Vagina (tissue), 2 donors: ENCODE measurements at places on chromosomes 5 and 9. TPM values are rescaled to one million over a fixed set of nuclear protein-coding genes. Genes with fewer than 3 reads are reported as not detected.

Gene RNF183
- not detected for total RNA-seq

Gene LVRN
- total RNA-seq = 1.7 TPM

- H3K27me3 ChIP-seq = no peaks in the 10 kb centered on the region
- peak overlapping the region; percentile 22 for H3K27ac ChIP-seq
- H3K4me1 ChIP-seq = peaks cover 40% of the 10 kb centered on the region
- no peak for DNase-seq
- H3K36me3 ChIP-seq = no peaks in the 10 kb centered on the region
- H3K4me3 ChIP-seq = no peak overlapping the region
Observed at GRCh38 chr5:138955013-138955660, 80.0 kb upstream of the LRRTM2 start.

- no peaks in the 10 kb centered on the region for H3K4me1 ChIP-seq
- H3K27me3 ChIP-seq = no peaks in the 10 kb centered on the region
- no peak overlapping the region for H3K27ac ChIP-seq
- no peak for DNase-seq
Observed at GRCh38 chr9:72615931-72616330, 94.5 kb downstream of the TMC1 start.

GRCh38 chr9:114559830-114560513 is 27.6 kb upstream of the ATP6V1G1 start:
- H3K4me3 ChIP-seq = no peak overlapping the region
- no peaks in the 10 kb centered on the region for H3K27me3 ChIP-seq
- H3K27ac ChIP-seq = no peak overlapping the region

GRCh38 chr5:96783326-96783725 is 24.4 kb downstream of the ERAP1 start:
- DNase-seq = no peak
- H3K4me1 ChIP-seq = peaks cover 14% of the 10 kb centered on the region
- H3K27me3 ChIP-seq = no peaks in the 10 kb centered on the region

DNA sequence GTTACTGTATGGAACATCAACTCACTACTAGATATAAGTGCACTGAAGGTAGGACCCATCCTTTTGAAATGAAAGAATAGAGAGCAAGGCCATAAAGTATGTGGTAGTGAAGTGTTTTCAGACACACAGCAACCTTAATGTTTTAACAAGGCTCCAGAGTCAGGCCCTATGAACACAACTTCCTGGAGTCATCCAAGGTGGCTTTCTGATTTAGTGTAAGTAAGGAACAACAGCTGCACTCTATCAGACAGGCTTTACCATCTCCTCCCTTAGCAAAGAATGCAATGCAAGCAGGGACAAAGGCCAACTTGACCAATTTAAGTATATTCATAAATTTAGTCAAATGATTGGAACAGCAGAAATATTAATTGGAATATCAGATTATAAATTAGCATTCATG is 90.1 kb downstream of the MPDZ start:
- no peak overlapping the region for H3K27ac ChIP-seq
- no peaks in the 10 kb centered on the region for H3K4me1 ChIP-seq
- no peak for DNase-seq
- H3K27me3 ChIP-seq = no peaks in the 10 kb centered on the region

GRCh38 chr5:112960863-112961504 is 15.6 kb upstream of the DCP2 start:
- H3K36me3 ChIP-seq = no peaks in the 10 kb centered on the region
- no peak overlapping the region for H3K4me3 ChIP-seq
- peaks cover 20% of the 10 kb centered on the region for H3K4me1 ChIP-seq

DNA sequence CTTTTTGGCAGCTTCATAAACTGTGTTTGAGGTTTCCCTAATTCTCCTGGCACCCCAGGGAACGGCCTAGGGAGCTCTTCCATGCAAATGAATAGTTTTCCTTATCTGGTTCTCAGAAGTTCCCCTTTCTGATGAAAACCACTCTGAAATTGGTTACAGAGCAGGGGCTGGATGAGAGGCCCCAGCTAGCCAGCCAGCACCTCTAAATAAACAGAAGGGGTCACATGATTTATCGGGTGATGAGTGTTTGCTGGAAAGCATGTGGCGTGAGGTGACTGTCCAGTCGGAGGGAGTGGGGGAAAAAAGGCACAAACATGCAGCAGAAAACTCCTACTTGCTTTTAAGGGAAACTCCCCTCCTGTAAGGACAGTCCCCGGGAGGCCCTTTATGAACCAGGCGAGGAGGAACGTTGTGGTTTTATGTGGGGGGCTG is 261.2 kb upstream of the ANKRD55 start:
- no peak overlapping the region for H3K27ac ChIP-seq
- no peak for DNase-seq
- no peak overlapping the region for H3K4me3 ChIP-seq
- no peaks in the 10 kb centered on the region for H3K27me3 ChIP-seq
- H3K4me1 ChIP-seq = peaks cover 5% of the 10 kb centered on the region

DNA sequence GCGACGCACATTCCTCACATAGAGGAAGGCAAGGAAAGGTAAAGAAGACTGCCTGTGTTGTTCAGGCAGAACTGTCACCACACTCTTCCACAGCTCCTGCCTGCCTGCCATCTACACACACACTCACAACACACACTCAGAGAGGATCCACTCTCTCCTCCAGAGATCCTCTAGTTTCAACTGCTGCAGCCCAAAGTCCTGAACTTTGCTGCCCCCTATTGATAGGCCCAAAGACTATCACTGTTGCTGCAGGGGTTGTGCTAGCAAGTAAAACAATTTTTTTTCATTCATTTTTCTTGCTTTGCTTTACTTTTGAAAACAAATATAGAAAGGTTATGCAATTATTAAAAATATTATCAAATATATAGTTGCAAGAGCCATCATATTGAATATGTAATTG is 5.9 kb upstream of the CFAP90 start:
- H3K4me3 ChIP-seq = no peak overlapping the region
- peaks cover 10% of the 10 kb centered on the region for H3K4me1 ChIP-seq
- no peaks in the 10 kb centered on the region for H3K27me3 ChIP-seq
- H3K36me3 ChIP-seq = peaks cover 27% of the 10 kb centered on the region
- DNase-seq = no peak

DNA sequence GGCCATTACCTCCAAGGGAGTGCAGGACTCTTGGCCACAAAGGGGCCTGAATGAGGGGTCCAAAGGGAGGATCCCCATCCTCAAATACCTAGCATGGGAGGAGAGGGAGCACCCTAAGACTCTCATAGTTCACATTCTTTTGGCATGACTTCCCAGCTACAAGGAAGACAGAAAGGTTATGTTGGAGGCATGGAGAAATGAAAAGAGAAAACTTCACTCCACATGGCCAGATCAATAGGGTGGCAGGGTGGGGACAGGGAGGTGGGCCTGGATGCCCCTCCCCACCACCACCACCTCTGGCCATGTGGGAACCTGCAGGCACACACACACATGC is 97.6 kb downstream of the PAX5 start:
- H3K4me3 ChIP-seq = no peak overlapping the region
- no peaks in the 10 kb centered on the region for H3K36me3 ChIP-seq
- no peak overlapping the region for H3K27ac ChIP-seq
- H3K4me1 ChIP-seq = no peaks in the 10 kb centered on the region
- no peaks in the 10 kb centered on the region for H3K27me3 ChIP-seq
- DNase-seq = no peak

DNA sequence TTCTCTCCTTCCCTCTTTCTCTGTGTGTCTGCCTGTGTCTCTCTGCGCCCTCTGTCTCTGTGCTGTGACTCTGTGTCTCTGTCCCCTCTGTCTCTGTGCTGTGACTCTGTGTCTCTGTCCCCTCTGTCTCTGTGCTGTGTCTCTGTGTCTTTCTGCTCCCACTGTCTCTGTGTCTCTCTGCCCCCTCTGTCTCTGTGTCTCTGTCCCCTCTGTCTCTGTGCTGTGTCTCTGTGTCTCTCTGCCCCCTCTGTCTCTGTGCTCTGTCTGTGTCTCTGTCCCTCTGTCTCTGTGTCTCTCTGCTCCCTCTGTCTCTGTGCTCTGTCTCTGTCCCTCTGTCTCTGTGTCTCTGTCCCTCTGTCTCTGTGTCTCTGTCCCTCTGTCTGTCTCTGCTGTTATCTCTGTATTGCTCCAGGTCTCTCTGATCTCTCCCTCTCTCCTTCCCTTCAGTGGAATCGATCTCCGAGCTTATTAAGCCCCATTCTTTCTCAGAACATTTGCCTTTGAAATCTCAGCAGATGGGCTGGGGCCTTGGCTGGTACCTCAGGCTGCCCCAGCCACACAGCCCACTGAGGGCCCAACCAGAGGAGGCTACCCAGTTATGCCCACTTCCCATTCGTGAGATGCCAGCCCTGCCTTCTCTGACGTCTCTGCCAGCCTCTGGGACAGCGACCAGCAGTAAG is 33.4 kb upstream of the FIBCD1 start:
- H3K4me1 ChIP-seq = no peaks in the 10 kb centered on the region
- H3K27me3 ChIP-seq = no peaks in the 10 kb centered on the region
- no peak for DNase-seq
- no peak overlapping the region for H3K27ac ChIP-seq
- no peaks in the 10 kb centered on the region for H3K36me3 ChIP-seq

DNA sequence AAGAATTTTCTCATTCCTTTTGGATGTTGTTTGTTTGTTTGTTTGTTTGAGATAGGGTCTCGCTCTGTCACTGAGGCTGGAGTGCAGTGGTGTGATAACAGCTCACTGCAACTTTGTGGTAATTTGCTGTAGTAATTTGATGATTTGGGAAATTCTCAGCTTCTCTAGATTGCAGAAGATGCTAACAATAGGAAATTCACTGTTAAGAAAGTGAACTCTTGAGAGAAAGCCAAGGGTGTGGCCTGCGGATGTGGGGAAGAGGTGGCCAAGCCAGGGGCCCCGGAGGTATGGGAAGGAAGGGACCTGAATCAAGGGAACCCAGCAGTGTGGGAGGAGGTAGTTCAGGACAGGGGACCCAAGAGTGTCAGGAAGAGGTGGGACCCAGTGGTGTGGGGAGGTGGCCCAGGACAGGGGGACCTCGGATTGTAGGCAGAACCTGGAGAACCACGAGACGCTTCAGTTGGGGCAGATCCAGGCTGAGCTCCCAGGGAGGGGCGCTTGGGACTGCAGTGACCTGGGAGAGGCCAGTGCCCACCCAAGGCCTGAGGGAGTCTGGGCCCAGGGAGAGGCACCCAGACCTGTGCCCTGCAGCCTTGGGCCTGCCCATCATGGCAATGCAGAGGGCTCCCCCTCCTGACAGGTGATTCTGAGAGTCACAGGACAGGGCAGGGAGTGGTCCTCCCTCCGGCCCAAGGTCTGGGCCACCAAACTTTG is 5.6 kb upstream of the LCN2 start:
- H3K4me1 ChIP-seq = peaks cover 11% of the 10 kb centered on the region
- no peak overlapping the region for H3K4me3 ChIP-seq
- no peak overlapping the region for H3K27ac ChIP-seq
- no peaks in the 10 kb centered on the region for H3K36me3 ChIP-seq

- H3K27ac ChIP-seq = no peak overlapping the region
- DNase-seq = no peak
- H3K4me1 ChIP-seq = no peaks in the 10 kb centered on the region
- H3K36me3 ChIP-seq = no peaks in the 10 kb centered on the region
Observed at GRCh38 chr9:107875571-107875980, 386.0 kb upstream of the KLF4 start.

GRCh38 chr9:101126556-101126955 is 98.0 kb downstream of the PLPPR1 start:
- no peak for DNase-seq
- H3K27ac ChIP-seq = no peak overlapping the region
- no peaks in the 10 kb centered on the region for H3K27me3 ChIP-seq
- H3K4me3 ChIP-seq = no peak overlapping the region
- no peaks in the 10 kb centered on the region for H3K36me3 ChIP-seq
